ENCODE measurements at places on chromosomes 16 and 17. TPM values are rescaled to one million over a fixed set of nuclear protein-coding genes. Genes with fewer than 3 reads are reported as not detected.
A peak's percentile ranks its signal among the peaks of the same experiment; 100 is the strongest.

TK2 gene
- polyA plus RNA-seq: 33.3 TPM

DNA sequence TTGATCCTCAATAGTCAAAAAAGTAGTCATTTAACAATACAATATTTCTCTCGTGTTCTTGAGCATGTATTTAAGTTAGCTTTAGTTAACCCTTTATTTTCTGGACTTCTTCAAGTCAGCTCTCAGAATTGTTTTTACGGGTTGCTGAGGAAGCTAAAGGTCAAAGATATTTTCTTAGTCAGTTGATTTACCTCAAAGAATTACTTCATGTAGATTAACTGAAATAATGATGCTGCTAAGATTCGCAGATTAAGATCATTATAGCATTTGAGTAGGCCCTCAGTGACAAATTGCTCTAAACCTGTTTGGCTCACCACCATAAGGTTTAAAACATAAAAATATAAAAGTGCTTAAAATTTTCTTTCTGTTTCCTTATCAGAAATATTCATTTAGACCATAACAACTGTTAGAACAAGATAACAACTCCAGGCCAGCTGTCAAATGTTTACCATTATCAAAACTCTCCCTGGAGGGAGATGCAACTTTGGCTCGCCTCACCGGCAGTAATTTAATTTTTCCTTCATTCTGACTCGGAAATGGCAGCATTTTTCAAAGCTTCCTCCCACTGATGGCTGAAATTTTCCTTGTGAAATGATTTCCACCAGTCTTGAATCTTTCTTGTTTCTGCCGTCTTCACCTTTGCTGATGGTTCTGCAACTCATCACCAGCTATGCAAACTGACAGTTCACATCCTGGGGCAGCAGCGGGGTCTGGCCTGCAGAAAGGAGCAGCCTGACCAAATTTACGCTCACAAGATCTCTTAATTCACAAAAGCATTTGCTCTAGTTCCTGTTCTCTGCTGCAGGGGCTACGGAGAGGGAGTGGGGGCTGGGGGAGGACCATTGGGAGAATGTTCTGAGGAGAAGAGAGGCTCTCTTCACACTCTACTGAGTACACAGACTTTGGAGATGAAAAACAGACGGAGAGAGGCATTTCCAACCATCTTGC lies 254.8 kb upstream of the TBX2 start:
- DNase-seq: no peak

CRHR1 gene
- polyA plus RNA-seq: 0.17 TPM

DNA sequence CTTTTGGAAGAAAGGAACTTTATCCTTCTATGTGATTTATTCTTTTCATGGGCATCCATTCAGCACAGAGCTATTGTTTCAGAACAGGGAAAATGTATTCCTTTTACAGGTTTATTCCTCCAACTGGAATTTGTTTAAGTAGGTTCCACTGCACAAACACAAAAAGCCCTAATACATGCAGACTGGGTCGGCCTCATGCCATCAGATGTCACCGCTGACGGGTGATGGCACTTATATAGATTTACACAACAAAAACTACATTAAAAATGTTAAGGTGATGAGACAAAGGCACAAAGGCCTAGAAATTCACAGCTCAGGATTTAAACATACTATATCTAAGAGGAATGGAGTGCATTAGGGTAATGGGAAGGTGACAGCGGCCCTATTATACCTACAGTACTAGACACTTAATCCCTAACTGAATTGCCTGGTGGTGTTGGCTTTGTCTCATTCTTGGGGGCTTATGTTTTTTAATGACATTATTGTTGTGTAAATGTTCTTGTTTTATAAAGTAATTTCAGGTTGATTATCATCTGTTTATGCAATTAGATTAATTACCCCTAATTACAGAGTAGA lies 276.4 kb upstream of the PSMD7 start:
- no peak for DNase-seq

DNA sequence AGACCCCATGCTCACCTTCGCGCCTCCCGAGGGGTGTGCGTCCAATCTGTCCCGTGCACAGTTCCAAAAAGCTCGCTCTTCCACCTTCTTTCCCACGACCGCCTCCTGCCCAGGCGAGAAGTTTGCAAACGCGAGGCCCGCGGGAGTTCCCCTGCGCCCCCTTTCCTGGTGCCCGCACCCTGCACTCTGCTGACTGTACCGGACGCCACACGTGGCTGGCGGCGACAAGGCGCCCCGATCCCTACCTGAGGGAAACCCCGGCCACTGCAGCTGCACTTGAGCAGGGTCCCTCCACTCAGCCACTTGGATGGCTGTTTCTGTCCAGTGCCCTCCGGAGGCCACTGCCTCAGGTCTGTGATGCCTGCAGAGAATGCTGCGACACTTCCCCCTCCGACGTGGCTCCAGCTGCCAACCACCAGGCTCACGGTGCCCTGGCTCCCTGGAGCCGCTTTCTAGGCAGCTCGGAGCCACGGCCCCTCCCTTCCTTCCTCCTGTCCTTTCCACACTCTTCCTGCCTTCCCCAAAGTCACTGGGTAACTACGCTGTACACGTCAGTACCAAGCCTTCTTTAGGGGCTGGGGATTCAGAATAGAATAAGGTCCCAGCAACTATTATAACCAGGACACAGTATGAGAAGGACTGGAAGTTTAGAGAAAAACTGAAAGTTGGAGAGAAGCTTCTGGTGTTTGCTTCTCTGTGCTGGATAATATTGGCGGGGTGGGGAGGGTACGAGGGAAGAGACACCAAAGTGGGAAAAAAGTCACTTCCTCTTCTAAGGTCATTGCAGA lies at the start of gene MLKL:
Gene MLKL, minus strand, starts transcription at position 425 of the 788 bp plus-strand sequence. CDS start 5,105 bp downstream, outside the sequence.
- peak; percentile 11 for DNase-seq

HOXB4 gene
- 12.6 TPM for polyA plus RNA-seq

DNA sequence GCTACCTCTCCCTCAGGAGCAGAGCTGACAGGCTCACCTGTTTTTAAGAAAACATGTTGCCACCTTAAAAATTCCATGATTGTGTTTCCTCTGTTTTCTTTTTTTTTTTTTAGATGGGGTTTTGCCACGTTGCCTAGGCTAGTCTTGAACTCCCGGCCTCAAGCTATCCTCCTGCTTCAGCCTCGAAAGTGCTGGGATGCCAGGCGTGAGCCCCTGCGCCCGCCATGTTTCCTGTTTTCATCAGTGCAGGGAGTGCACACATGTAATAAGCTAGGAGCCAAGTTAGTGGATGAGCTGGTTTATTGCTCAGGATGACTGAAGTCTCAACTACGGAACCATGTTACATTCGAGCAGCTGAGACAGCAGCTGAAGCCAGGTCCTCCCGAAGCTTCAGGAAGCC lies 13.6 kb downstream of the MRM3 start:
- DNase-seq: no peak

- no peak for DNase-seq
These were observed 6.9 kb downstream of the PHOSPHO1 start for GRCh38 chr17:49223517-49224197.

ASPHD1 gene
- 0.51 TPM for polyA plus RNA-seq

DNA sequence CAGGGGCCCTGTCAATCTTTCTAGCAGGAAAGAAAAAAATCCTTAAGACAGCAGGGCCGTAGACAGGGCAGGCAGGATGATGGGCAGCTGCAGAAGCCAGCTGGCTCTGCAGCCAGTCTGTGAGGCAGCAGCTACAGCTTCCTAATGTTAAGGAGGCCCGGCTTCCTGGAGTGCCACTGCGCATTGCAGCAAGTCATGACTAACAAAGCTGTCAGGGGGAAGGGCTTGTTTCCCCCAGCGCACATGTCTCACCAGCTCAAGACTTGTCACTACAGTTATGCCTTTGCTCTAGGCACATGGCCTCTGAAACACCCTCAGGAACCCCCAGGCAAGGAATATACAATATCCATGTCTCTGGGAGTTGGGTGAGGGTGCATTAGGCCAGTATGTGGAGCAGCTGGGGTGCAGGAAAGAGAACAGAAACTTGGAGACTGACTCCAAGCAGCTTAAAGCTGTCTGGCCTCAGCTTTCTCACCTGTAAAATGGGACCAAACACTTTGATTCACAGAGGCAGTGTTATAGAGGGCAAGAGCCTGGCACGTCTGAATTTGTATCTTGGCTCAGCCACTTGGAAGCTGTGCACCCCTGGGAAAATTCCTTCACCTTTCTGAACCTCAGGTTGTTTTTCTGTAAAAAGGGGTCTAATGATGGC lies 220.0 kb downstream of the HAPSTR1 start:
- no peak for DNase-seq

DNA sequence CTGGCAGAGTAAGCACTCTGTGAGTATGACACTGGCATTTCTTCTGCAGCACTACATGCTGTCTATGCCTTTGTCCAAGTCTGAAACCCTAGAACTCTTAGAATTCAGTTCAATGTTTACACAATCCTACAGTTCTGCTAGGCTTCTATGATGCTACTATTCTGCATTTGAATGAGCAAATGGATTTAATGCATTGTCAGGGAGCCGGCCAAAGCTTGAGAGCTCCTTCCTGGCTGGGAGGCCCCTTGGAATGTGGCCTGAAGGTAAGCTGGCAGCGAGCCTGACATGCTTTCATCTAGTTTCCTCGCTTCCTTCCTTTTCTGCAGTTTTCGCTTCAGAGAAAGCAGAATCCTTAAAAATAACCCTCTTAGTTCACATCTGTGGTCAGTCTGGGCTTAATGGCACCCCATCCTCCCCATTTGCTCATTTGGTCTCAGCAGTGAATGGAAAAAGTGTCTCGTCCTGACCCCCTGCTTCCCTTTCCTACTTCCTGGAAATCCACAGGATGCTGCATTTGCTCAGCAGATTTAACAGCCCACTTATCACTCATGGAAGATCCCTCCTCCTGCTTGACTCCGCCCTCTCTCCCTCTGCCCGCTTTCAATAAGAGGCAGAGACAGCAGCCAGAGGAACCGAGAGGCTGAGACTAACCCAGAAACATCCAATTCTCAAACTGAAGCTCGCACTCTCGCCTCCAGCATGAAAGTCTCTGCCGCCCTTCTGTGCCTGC lies at the start of gene CCL2:
Gene CCL2, plus strand, starts transcription at position 635 of the 730 bp plus-strand sequence. Its CDS starts 65 bp downstream, at position 700.
- DNase-seq: peak; percentile 83

GRCh38 chr16:51355195-51355594 lies 204.1 kb upstream of the SALL1 start:
- no peak for DNase-seq

GRCh38 chr17:43211480-43212402 lies at the start of gene TMEM106A:
TSS of gene TMEM106A (plus strand) at chr17:43211875. CDS start at chr17:43213042, 1,167 bp downstream.
- DNase-seq: peak; percentile 91

SYNRG gene
- 40.7 TPM for polyA plus RNA-seq

GRCh38 chr17:70190959-70191805 lies 21.9 kb downstream of the KCNJ2 start:
- no peak for DNase-seq

CCDC200 gene
- polyA plus RNA-seq: 13.0 TPM

ERI2 gene
- polyA plus RNA-seq: 37.4 TPM

TEKT3 gene
- 3.5 TPM for polyA plus RNA-seq

DNA sequence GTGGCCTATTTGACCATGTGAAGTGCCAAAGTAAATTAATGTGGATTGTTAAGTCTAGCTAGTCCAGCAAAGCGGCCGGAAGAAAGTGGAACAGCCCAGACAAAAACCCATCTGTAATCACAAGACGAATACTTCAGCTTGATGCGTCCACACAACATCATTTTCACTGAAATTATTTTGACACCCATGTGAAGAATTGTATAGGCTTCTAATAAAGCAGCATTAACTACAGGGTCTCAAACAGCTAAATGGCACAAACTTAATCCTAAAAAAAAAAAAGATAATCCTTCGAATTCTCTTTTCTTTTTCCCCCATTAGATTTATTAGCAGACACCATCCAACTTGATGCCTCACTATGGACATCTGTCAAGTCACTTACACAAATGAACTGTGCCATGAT lies 73.8 kb downstream of the TOX3 start:
- DNase-seq: no peak

DNA sequence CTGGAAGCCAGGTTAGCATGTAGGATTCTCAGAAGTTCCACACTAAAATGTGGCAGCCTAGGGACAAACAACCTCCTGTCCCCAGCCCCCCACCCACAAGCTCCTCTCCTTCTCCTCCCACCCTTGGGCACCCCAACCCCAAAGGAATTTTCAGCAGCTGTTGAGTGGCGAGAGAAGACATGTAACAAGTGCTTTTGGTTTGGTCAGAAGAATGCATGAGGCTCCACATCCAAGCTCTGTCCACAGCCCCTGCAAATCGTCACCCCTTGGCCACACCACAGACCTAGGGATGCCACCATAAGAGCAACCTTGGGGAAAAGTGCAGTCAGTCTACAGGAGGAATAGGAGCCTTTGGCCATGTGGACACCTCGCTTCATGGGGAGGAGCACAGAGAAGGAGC lies 11.9 kb upstream of the RAB37 start:
- DNase-seq: no peak

CBLN1 gene
- 0.15 TPM for polyA plus RNA-seq
